ENCODE measurements at places on chromosomes 3 and 15.

DNA sequence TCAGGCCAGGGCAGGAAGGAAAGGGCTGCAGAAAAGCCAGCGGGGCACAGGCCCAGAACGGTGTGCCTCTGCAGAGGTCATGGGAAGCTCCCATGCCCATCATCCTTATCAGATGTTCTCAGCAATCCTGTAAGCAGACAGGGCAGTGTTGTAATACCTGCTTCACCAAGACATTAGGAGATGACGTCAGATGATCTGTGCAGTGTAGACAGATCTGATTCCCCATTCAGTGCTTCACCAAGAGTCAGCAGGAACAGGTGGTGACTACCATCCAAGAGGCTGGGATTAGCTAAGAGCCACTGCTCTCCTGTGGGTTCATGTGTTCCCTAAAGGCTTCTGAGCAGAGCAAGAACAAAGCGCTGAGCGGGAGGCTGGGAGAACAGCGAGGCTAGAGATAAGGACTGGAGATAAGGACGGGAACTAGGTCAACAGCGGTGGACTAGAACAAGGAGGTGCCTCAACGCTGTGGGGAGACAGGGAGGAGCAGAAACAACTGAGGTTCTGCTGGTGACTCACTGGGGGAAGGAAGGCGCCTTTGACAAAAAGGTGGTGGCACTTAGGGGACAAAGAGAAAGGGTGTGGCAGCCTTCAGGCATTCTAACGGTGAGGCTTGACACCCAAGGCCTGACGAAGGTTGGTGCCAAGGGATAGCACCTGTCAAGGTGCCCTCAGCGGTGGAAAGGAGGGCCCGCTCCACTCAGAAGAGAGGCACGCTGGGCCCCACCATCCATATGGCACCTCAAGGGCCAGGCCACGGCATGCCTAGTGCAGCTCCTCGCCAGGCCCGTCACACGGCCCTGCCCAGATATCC, 28.4 kb downstream of the CCDC12 start:
- DNase-seq: peak; percentile 64

DNA sequence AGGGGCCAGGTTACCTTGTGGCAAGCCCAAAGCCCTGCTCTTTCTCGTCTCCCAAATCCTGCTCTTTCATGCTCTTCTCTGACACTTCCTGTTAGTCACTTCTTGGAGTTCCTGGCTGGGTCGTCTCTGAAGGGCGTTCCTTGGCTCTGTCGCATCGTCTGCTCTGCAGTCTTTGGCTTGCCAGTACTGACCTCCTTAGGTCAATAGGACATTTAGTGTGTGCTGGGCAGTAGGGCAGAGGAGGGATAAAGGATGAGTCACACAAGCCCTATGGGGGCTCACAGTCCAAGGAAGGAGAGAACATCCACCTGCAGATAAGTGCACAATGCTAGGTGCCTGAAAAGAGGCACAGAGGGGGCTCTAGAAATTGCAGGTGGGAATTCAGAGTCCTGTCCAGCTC, 87.5 kb downstream of the FAM43A start:
- no peak for DNase-seq

GRCh38 chr15:82828075-82828474, 18.6 kb downstream of the WHAMM start:
- no peak for DNase-seq

GRCh38 chr3:101518421-101518871, 5.4 kb upstream of the SENP7 start:
- no peak for DNase-seq

DNA sequence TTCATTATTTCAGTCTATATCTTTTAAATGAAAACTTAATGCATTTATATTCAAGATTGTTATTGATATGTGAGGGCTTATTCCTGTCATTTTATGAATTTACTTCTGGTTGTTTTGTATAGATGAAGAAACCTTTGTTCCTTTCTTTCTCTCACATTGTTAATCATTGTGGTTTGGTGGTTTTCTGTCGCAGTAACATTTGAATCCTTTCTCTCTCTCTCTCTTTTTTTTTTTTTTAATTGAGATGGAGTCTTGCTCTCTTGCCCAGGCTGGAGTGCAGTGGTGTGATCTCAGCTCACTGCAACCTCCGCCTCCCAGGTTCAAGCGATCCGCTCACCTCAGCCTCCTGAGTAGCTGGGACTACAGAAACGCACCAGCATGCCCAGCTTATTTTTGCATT, 22.1 kb downstream of the AGBL1 start:
- no peak for DNase-seq

DNA sequence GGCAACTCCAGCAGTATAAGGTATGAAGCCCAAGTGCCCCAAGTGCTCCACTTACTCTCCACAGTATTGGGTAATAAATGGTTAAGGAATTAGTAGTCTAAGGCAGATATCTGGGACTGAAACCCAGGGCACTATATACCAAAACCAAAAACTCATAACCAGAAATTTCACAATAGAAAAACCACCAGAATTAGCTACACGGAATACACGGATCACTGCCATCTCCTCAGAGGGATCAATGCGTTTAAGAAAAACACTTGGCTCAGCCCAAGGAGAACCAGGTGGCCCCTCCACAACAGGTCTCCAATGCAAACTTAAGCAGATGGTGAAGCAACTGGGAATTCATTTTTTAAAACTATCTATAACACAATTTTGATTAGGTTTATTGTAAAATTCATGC, 83.6 kb downstream of the FAIM start:
- DNase-seq: no peak
